ENCODE measurements at places on chromosomes 3 and 15. TPM values are rescaled to one million over a fixed set of nuclear protein-coding genes. Genes with fewer than 3 reads are reported as not detected.

KIF23 gene
- polyA plus RNA-seq = 2.9 TPM

GP5 gene
- 0.64 TPM for polyA plus RNA-seq

DPPA2 gene
- polyA plus RNA-seq = 0.62 TPM

C3orf22 gene
- polyA plus RNA-seq = 0.05 TPM

KIF15 gene
- 3.6 TPM for polyA plus RNA-seq

MUC13 gene
- polyA plus RNA-seq = 0.46 TPM

GOLGB1 gene
- polyA plus RNA-seq = 18.0 TPM

GOLGA8M gene
- polyA plus RNA-seq = 0.21 TPM

LIPH gene
- polyA plus RNA-seq = 0.84 TPM

ATP13A5 gene
- 0.37 TPM for polyA plus RNA-seq

EIF2B5 gene
- polyA plus RNA-seq = 47.3 TPM

ZSCAN29 gene
- polyA plus RNA-seq = 7.8 TPM

IQCH gene
- 0.91 TPM for polyA plus RNA-seq

APEH gene
- polyA plus RNA-seq = 45.8 TPM

TMEM89 gene
- polyA plus RNA-seq = 0.23 TPM

DPP8 gene
- polyA plus RNA-seq = 12.5 TPM

C3orf85 gene
- 0.32 TPM for polyA plus RNA-seq

NAALADL2 gene
- 0.68 TPM for polyA plus RNA-seq

SLC6A20 gene
- 2.4 TPM for polyA plus RNA-seq

MST1 gene
- polyA plus RNA-seq = 90.3 TPM

GRM2 gene
- 0.91 TPM for polyA plus RNA-seq

HCN4 gene
- 0.07 TPM for polyA plus RNA-seq

NDN gene
- 21.5 TPM for polyA plus RNA-seq

CCDC39 gene
- polyA plus RNA-seq = 0.02 TPM

Measured in thymus (tissue), 14 donors.